ENCODE measurements at places on chromosomes 2 and 18.

GRCh38 chr18:13145636-13146190 lies 72.8 kb upstream of the LDLRAD4 start:
- DNase-seq: no peak

DNA sequence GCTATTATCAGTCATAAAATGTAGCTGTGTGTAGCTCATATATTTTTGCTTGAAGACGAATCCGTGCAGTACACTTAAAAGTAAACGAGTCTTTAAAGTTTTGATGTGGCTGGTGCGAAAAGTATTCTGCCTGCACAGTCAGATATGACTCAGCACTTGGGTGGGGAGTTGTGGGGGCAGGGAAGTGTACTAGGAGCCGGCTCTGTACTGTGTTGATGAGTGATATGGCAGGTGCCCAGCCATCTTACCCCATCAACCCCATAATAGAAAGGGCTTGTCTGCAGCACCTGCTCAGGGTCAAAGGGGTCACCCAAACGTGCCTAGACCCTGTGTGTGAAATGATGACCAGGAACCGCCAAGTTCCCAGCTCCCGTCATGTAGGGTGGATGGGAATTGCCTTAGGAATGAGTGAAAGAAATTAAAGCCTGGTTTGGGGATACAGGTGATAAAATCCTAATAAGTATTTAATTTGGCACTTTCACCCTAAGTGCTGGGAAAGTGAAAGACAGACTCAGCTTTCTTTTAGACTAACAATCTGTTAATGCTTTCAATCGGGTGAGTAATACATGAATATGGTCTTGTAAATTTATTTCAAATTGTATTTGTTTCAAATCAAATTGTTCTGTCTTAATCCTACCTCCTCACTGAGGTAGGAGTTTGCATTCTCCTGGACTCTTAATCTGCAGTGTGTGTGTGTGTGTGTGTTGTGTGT lies 48.0 kb downstream of the BCL2L11 start:
- no peak for DNase-seq

DNA sequence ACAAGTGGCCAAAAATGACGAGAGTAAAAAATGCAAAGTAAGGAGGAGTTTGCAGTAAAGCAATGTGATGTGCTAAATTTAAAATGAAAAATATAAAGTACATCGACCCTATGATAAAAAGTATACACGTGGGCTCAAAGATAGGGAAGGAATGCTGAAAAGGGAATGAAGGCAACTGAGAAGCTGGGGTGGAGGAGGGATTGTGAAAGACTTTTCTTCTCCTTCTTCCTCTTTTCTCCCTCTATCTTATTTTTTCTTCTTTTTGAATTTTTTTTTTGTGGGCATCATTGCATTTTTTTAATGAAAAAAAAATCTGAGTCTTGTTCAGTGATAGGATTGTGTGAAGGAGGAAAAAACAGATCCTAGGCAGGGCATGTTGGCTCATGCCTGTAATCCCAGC lies 57.6 kb upstream of the STK17B start:
- no peak for DNase-seq

GRCh38 chr2:143070704-143071103 lies 58.5 kb upstream of the ARHGAP15 start:
- no peak for DNase-seq

DNA sequence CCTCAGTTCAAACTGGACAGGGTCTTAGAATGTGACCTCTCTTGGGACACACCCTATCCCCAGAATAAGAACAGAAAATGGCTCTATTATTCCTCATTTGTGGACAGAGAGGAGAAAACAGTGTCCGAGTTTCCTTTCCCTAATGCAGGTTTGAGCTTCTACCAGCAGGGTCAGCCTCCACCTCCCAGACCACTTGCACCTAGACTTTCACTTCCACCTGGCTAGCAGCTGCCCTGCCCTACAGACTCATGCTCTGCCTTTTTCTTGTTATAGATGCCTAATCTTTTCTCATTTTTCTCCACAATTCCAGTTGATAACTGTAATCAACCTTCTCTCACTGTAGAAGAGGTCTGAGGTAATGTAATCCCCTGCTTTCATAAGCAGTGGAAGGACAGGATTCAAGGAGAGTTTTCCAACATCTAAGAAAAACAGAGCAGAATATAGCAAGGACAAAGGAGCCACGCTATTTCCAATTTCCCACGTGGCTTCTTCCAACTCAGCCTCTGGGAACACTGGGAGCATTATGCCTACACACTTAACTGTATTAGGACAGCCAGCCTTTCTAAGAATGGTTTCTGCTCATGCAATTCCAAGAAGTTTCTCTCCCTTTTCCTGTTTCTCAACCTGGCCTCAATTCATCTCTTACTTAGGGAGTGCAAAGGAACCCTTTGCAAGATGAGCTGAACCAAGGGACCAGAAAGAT lies 239.8 kb downstream of the BCL11A start:
- DNase-seq: no peak

DNA sequence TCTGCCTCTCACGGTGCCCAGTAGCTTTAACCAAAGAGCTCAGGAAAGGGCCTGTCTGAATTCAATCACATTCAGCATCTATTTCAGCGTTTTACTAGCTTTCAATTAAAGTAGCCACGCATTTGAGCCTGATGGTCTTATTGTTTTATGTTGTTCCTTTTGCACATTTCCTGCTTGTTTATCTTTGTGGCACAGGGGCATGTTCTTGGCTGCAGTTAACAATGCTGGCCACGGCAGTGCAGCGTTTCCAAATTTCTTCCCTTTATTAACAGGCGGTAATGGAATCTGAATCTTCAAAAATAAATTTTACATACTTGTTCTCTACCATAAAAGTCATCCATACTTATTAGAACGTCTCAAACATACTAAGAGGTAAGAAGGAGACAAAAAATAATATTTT lies 46.2 kb downstream of the HPCAL1 start:
- DNase-seq: no peak

DNA sequence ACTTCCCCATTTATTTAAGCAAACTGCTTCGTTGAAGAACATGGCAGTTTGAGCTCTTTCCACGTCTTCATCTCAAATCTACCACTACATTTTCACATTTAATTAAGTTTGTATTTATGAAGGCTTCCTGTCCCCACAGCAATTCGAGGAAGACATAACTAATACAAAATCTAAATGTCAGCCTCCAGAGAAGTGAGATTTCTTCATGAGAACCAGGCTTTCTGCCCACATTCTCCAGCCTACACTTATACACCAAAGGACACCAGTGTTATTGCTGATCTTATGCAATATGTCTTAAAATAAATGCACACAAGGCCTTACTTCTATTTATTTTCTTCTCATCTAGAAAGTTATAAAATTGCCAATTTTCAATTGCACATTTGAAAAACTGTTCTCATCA lies 1209.3 kb upstream of the FAM98A start:
- DNase-seq: no peak

DNA sequence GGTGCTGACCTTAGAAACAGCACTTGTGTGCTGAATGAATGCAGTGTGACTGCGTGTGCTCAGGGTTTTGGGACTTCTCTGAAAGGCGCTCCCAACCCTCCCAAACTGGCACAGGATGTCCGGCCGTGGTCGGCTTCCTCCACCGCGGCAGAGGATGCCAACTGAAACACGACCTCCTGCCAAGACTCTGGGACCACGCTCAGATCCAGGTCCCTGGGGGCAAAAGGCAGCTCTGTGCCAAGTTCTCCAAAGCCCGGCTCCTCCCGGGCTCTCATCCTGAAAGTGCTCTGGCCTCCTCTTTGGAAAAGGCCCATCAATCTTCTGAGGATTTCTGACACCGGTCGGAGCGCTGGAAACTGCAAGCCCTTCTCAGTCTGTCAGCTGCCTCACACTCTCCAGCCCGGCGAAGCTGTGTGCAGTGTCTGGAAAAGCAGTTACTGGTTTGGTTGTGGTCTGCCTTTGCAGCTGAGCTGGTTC lies 32.3 kb upstream of the ZBTB7C start:
- DNase-seq: no peak

DNA sequence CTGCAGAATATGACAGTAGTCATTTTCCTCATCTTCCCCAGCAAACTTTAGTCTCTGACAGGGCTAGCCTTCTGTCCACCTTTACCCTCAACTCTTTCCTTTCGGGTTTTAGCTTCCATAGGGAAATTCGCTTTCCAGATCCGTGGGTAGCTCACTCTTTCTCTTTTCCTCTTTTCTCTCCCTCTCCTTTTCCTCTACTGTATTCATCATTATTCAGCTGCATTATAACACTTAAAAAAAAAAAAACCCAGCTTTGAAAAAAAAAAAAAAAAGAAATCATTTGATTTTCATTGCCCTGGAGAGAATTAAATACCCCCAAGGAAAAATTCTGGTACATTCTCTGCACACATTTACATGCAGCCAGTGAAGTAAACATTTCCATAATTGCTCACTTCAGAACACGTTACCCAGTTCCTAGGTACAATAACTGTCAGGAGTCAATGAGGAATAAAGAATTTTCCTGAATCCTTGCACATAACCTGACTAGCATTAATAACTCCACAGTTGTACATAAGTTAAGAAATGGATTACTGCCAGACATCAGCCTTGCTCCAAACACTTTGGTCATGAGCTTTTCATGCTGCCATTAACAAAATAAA lies 63.5 kb downstream of the ZNF521 start:
- DNase-seq: no peak

GRCh38 chr18:60099709-60100108 lies 199.9 kb downstream of the PMAIP1 start:
- no peak for DNase-seq

DNA sequence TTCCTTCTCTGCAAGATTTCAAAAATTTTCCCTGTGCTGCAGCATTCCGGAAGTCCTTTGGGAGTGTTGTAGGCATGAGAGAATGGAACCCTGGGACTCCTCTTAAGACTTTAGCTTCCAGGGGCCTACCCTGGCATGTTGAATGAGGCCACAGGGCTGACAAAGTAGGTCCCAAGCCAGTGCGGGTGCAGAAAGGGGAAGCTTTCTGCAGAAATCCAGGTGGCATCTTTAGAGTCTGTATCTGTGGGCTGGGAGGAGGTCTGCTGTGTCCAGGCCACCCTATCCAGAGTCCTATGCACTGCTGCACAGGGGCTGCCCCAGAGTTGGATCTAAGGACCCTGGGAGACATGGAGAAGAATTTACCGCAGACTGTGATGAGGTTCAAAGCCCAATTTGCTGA lies 1.9 kb upstream of the SIX2 start:
- DNase-seq: no peak

- DNase-seq: no peak
Measured at GRCh38 chr2:240604939-240605716, 18.6 kb downstream of the CAPN10 start.

GRCh38 chr2:95031726-95032116 lies 6.2 kb downstream of the MAL start:
- DNase-seq: no peak

GRCh38 chr2:160429248-160430000 lies 64.2 kb downstream of the RBMS1 start:
- DNase-seq: no peak

DNA sequence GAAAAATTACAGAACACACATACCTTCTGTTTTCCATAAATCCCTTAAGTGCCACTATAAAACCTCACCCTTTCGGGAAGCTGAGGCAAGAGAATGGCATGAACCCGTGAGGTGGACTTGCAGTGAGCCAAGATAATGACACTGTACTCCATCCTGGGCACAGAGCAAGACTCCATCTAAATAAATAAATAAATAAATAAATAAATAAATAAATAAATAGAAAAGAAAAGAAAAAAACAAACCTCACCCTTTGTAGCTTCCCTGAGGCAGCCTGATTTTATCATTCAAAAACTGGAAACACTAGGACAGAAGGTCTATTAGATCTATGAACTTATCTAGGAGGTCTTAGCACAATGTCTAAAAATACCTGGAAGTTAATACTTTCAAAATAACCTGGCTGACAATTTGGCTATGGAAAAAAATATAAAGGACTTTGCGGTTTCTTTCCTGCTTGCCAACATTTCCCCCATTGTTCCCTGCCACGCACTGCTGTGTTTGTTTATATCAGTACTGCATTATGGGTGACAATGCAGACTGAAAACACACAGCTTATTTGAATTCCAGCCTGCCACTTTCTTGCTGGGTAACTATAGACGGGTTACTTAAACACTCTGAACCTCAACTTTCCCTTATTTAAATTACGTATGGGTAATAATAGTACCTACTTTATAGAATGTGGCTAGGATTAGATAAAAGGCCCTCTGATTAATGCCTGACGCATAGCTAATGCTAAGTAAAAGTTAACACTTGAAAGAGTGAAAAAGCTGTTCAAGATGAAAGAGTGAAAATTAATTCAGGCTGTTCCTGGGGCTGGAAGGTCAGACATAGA lies 313.0 kb downstream of the RDH14 start:
- DNase-seq: no peak

- no peak for DNase-seq
Measured at GRCh38 chr2:152548111-152548875, 169.0 kb downstream of the PRPF40A start.

DNA sequence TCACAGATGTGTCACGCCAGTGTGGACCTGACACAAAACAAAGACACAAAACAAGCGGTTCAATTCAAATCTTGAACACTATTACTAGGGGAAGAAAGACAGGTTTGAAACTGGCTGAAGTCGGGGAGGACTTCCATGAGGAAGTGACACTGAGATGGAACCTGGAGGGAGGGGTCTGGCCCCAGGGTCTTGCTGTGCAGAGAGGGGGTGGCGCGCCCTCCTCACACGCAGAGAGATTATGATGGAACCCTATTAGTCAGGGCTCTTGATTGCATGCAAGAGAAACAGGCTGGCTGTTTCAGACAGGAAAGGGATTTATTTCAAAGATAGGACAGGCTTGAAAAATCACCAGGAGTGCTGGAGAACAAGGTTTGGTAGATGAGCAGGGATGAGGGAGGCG lies 363.6 kb upstream of the HS6ST1 start:
- no peak for DNase-seq

- no peak for DNase-seq
Measured at GRCh38 chr2:134943540-134943939, 24.9 kb downstream of the CCNT2 start.

GRCh38 chr2:176115883-176116813 lies at the start of gene HOXD10:
Gene HOXD10 (plus strand): TSS chr2:176116778. CDS start chr2:176116834, 56 bp downstream.
- DNase-seq: no peak

GRCh38 chr2:16568998-16569784 lies 96.4 kb downstream of the CYRIA start:
- no peak for DNase-seq

DNA sequence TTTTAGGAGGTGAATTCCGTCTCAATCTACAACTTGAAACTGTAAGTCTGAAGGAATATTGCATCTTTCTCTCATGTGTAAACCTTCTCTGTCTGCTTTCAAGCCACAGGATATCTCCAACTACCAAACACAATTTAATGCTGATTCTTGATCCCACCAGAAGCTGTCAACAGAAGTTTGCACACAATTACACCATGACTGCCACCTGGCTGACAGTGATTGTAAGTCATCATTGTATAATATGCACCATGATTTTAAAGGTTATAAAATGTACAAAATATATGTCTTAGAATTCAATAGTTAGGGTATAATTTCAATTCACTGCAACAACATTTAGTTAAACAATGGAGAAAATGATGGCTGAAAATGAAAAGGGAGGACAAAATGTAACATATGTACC lies 18.4 kb downstream of the PREPL start:
- no peak for DNase-seq

DNA sequence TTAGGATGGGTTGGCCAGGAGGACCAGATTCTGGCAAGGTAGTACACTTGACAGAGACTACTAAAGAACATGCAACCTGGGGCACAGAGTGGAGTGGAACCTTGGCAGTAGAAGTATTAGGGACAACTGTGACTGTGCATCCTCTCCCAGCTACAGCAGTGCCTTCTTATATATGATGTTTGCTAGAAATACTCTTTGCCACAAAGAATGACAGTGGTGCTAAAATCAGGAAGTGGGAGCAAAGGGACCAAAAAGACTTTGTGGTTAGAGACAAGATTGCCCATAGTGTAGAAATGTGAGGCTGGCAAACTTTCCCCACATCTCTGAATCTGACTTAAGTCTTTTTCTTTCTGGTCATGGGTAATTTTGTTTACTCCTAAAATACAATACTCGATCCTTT lies 9.4 kb upstream of the SLC38A11 start:
- DNase-seq: no peak

Data from T-helper 2 cell (primary cell).